CD4-positive, alpha-beta T cell treated with Interleukin-4 for 1 hour (primary cell): ENCODE measurements at places on chromosomes 3 and 15.

GRCh38 chr15:65991721-65992483 is 122.6 kb downstream of the RAB11A start:
- DNase-seq: no peak

- DNase-seq: no peak
Observed at GRCh38 chr3:57961828-57962447, 46.3 kb upstream of the FLNB start.

DNA sequence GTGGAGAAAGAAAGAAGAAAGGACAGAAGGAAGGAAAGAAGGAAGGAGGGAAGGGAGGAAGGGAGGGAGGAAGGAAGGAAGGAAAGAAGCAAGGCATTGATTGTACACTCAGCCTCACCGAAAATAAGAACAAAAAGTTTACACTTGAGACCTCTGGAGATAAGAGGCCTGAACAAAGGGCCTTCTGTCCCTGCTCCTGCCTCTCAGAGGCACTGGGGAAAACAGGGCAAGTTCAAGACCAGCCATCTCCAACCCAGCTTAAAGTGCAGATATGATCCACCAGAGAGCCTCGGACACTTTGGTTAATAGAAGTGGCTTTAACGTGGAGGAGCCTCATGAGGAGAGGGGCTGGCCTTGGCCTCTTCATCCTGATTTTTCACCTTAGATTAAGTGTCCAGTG is 582.9 kb upstream of the PPP2R3A start:
- DNase-seq: no peak

DNA sequence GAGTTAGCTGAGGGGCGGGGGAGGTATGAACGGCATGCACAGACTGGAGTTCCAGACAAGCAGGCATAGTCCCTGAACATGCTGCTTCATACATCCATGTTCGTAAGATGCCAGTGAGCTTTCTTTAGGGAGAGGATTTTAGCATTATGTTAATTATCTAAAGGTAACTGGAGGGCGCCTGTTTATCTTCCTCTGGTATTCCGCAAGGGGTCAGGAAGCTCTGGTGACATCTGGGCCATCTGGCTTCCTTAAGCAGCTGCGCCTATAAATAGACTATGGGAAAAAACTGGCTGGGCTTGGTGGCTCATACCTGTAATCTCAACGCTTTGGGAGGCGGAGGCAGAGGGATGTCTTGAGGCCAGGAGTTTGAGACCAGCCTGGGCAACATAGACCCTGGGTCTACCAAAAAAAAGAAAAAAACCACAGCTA is 1.5 kb upstream of the FBXO22 start:
- DNase-seq: no peak

DNA sequence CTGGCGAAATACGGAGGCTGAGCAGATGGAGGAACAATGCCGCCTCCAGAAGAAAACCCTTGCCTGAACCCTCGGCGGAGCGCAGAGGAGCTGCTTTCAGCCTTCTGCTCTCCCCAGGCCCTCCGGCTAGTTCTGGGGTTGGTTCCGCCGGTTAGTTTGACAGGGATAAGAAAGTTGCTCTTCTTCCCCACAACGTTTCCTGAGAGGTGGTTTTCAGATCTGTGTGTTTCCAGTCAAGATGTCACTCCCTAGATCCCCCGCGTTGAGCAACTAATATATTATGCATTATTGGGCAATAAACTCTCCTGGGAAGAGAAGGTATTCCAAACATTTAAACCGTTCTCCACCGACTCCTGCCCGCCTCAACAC is 551 bp downstream of the NLGN1 start:
- DNase-seq: no peak

- DNase-seq: no peak
Observed at GRCh38 chr3:143896486-143896885, 48.2 kb upstream of the SLC9A9 start.

DNA sequence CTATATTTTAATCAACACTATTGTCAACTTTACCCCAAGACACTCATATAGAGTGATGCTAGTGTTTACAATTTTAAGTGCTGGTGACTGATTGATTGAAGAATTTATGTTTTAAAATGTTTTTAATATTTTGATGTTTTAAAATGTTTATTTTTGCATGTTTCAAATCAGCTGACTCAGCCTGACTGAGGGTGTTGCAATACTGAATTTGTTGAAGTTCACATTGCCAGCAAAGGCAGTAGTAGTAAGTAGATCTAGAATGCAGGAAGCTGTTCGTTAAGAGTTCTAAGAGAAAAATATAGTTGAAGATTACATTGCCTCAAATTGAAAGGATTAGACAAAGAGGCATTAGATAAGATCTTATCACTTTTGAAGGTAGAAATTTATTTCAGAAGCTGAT is 977.6 kb downstream of the IGSF11 start:
- no peak for DNase-seq

DNA sequence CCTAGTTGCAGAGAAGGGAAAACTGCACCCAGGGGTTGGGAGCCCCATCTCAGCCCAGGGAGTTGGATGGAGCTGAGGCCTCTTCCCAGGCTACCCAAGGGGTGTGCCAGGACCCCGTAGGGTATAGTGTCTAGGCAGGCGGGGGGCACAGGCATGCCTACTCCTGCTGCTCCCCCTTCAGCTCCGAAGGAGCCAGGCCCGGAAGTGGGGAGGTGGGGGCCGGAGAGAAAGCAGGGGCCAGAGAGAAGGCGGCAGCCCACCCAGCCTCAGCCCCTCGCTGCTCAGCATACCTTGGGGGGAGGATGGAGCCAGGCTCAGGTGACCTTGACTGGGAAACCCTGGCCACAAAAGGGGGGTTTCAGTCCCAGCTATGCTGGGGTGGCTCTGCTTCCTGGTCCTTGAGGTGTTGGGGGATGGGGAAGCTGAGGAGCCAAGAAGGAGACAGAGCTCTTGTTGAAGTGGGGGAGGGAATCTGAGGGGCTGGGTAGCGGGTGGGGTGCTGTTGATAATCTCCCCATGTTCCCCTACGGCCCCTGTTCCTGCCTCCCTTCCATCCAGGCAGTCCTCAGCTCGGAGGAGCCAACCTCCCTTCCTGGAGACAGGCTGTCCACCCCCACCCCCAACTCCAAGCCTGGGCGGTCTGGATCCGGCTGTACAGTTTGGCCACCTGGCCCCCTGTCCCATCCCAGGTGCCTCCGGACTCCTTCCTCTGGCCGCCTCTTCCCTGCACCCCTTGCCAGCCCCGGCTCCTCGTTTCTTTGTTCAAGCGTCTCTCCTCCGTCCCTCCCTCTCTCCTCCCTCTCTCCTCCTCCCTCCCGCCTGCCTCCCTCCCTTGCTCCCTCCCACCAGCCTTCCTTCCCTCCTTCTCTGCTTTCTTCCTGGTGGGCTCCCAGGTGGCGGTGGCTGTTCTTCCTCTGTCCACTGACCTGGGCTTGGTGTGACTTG is 1.7 kb downstream of the SEMA3F start:
- no peak for DNase-seq
